ENCODE measurements at places on chromosomes 2 and 18. TPM values are rescaled to one million over a fixed set of nuclear protein-coding genes. Genes with fewer than 3 reads are reported as not detected.

The SERPINB2 gene
- total RNA-seq, result 309 TPM

The VSNL1 gene
- 55.5 TPM for total RNA-seq

The HOXD4 gene
- total RNA-seq, result not detected

DNA sequence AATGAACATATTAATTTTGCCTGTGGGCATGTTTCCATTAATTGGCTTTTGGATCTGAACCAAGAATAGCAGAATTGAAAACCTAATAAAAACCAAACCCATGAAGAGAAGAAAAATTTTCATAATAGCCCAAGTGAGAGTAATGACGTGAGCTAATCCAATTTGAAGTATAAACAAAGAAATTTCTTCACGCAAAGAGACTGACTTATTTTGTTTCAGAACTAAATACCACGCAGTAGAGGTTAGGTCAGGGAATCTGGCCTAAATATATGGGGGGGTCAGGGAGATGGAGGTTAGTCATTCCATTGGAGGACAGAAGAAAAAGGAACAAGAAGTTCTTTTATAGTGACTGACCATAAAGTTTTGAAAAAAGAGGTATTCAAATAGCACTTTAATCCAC lies 94.1 kb upstream of the CYP1B1 start:
- DNase-seq, result no peak

- DNase-seq, result no peak
Measured at GRCh38 chr18:79510046-79510685, 114.4 kb downstream of the NFATC1 start.

- no peak for DNase-seq
Measured at GRCh38 chr2:205948496-205948837, 137.5 kb downstream of the INO80D start.

- DNase-seq, result no peak
Measured at GRCh38 chr18:11134940-11135339, 14.4 kb downstream of the PIEZO2 start.

DNA sequence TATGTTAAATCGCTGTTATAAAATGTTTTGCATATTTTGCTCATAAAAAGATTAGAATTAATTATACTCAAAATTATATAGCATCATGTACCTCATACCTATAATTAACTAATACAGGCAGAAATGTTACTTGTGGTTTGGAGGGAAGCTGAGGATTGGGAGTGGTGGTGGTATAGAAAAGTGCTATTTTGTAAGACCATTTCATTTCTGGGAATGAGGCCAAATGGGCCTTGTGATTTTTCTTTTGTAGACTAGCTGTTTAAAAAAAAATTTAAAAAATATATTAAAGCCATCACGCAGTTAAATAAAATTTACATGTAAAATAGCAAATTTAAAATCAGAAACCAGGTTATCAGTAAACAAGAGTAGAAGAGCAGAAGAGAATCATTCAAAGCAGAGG lies 560.8 kb upstream of the FAM98A start:
- no peak for DNase-seq
